ENCODE measurements at places on chromosomes 2 and 18.

DNA sequence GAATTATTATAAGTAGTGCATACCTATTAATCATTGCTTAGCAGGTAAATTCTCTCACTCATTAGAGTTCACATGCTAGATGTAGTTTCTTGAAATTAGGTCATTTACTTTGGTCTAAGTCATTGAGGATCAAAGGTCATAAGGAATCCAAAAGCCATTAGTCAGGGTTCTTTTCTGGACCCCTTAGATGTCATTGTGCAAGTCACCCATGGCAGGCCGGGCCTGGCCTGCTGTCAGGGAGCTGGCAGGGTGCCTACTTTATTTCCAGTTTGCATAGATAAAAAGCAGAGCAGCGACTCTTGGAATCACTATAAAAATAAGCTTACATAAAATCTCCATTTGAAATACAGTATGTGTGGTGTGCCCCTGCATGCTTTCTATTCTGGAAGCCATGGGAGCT, 91.3 kb downstream of the MEIS1 start:
- DNase-seq: no peak

- DNase-seq: no peak
Observed at GRCh38 chr2:27707462-27708256, 44.0 kb downstream of the SLC4A1AP start.

- DNase-seq: peak; percentile 41
Observed at GRCh38 chr18:3814816-3815215, 364.8 kb downstream of the TGIF1 start.

DNA sequence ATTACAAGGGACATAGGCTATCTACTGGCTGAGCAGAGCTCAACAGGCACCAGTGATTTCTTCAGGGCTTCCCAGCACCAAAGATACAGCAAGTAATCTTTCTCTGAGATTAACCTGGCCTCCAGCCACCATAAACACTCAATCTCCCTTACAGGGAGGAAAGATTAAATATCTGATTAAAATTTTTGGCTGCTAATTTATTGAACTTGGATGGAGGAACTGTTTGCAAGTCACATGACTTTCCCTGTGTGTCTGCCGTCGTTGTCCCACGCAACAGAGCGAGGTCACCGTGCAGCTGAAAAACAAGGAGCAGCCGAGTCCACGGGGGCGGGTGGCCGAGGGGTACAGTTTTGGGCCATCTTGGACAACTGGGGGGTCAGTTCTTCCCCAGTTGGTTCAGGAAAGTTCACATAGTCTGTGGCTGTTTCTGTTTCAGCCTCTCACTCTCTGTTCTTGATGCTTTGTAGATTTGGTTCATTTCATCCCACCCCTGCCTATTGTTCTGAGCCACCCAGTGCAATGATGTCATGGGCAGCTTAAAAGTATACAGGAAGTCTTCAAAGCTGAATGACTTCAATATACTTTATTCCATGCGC, 186.8 kb upstream of the CTAGE1 start:
- peak; percentile 78 for DNase-seq

DNA sequence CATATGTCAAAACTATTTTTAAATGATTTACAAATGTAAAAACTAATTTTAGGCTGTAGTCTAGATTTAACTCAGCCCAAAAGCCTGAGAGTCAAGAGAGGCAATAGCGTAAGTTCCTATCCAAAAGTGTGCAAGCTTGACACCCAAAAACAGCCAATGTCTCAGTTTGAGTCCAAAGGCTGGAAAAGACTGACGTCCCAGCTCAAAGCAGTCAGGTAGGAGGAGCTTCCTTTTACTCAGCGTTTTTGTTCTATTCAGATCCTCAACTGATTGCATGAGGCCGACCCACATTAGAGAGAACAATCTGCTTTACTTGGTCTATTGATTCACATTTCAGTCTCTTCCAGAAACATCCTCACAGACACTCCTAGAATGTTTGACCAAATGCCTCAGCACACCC, 51.8 kb downstream of the MYL12B start:
- DNase-seq: no peak

DNA sequence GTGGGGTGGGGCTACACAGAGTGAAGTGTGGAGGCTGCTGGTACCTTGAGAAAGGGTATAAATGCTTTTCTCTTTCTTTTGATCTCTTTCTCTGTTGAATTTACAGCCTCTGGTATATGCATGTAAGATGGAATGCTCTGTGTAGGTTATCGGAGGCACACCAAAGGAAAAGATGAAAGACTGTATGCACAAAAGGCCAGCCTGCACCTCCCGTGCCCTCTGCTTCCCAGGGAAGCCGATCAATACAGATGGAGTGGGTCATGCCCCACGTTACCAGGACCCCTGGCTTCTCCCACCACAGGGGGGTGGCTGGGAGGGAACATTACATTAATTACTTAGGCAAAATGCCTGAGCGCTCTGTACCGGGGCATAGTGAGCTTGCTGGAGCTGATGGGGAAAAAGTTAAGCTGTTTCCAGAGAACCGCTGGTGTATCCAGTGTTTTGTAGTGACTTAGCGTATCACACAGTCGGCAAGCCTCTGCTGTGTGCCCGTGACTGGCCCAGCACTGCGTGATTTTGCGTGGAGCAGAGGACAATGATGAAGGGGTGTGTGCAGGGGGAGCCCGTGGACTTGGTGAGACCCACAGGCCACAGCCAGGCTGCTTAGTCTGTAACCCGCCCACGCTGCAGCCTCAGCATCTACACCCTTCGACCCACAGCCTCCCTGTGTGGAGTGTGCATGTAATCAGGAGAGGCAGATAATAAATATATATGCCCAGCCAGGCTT, 8.0 kb downstream of the ALLC start:
- no peak for DNase-seq

GRCh38 chr2:120821446-120822160, 85.9 kb downstream of the GLI2 start:
- DNase-seq: no peak

- DNase-seq: no peak
Observed at GRCh38 chr2:104919127-104919526, 65.2 kb downstream of the POU3F3 start.

- DNase-seq: peak; percentile 89
Observed at GRCh38 chr2:239222312-239222660, 178.5 kb downstream of the HDAC4 start.

DNA sequence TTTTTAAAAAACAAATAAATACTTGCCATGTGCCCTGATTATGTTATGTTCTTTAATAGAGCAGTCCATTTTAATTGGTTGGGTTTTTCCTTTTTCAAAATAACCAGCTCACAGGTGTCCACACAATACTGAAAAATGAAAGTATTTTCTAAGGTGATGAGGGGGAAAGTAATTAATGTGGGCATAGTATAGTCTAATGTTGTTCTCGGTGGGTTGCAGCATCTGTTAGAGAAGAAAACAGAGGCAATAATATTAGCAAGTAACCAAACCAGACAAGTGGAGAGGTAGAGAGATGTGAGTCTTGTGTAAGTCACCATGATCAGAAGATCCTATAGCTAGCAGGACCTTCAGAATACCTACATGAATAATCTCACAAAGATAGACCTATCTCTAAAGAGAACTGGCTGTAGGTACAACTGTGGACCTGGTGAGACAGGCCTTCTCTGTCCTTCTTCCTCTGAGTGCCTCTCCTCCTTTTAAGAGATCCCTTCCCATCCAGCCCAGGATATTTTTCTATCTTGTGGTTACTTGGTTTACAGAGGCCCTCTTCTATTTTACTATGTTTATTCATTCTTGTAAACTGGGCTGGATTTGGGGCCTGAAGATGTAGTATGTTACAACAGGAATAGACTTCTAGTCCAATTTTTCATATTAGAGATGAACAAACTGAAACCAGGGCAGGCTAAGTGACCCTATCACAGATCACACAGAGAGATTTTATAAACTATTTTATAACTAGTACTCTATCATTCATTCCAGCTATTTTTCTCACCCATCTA, 67.1 kb upstream of the MSTN start:
- no peak for DNase-seq

- DNase-seq: peak; percentile 63
Observed at GRCh38 chr18:39624961-39625360, 2059.4 kb upstream of the CELF4 start.
